ENCODE measurements at places on chromosomes 11 and 22.
A peak's percentile ranks its signal among the peaks of the same experiment; 100 is the strongest.

- no peak for DNase-seq
Measured at GRCh38 chr22:20904008-20904979, 12.9 kb upstream of the CRKL start.

DNA sequence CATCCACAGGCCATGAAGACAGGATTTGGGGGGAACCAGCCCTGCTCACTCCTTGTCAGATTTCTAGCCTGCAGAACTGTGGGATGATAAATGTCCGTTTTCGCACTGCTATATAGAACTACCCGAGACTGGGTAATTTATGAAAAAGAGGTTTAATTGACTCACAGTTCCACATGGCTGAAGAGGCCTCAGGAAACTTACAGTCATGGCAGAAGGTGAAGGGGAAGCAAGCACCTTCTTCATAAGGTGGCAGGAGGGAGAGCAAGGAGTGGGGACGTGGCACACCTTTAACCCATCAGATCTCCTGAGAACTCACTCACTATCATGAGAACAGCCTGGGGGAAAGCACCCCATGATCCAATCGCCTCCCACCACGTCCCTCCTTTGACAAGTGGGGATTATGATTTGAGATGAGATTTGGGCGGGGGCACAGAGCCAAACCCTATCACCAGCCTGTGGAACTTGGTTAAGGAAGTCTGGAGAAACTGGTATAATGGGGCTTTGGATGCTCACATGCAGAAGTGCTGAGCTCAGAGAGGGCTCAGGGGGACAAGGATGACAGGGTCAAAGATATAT, 50.7 kb downstream of the MYEOV start:
- DNase-seq: no peak

DNA sequence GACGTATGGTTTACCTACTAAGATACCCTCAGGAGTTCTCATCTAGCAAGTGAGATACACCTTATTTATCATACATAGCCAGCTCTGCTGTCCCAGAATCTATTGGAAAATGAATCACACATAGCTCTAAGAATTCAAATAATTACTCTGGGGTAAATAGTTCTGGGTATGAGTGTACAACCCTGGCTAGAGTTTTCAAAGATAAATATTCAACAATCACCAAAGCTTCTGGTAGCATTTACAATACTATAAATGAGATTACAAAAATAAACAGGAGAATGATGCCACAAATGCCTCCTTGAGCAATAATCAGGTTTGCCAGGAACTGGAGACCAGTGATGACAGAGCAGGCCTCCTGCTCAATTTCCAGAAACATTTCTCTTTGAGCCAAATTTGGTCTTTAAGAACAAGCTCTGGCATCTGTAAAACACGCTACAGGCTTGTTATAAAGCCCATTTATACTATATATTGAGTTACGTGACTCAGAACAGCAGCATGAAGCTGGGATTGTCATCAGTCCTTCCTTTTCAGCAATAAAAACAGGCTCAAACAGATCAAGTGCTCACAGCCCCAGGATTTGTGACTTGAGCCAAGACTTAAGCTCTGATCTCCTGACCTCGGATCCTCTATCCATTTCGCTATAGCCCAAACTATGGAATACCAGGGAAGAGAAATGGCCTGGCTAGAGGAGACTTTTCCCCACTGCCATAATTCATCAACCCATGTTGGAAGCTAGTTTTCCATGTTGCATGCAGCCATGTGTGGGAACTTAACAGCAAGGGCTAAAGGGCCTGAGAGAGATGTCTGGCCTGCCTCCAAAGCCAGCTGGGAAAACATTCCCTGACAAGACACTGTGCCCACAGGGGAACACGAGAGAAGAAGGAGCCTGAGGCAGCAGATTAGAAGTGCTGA, 19.7 kb downstream of the RAB30 start:
- DNase-seq: no peak

- DNase-seq: no peak
Measured at GRCh38 chr22:32842486-32842885, 41.0 kb downstream of the TIMP3 start.

DNA sequence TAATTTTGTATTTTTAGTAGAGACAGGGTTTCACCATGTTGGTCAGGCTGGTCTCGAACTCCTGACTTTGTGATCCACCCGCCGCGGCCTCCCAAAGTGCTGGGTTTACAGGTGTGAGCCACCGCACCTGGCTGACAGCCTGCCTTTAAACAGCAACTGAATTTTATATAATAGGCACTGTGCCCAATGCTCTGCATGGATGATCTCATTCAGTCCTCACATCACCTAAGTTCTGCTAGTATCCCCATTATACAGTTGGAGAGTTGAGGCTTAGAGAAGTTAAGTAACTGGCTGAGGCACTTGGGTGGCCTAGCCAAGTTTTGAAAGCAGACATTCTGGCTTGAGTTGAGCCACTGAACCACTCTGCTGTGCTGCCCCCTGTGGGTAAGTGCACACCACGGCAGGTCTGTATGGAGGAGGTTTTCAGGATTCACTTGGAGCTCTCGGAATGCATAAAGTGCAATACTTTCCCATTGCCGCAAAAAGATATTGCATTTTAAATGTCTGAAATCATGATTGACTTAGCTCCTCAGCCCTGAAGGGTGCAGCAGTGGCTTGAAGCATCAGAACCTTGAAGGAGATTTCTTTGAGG, 112.4 kb downstream of the LDLRAD3 start:
- DNase-seq: peak; percentile 60

DNA sequence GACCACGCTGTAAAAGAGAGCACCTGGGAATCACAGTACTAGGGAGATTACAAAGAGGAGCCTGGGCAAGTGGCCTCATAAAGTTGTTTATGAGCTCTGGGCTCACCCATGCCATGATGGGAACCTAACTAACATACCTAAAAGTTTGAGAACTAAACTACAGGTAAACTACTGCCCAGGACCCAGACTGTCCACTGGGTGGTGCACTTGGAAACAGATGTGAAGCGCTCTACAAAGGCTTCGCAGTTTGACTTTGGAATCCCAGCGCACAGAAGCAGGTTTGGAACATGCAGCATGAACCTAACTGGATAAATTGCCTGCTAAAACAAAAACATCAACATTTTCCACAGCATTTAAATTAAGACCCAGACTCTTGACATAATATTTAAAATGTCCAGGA, 418.6 kb downstream of the FAM181B start:
- peak; percentile 48 for DNase-seq

- DNase-seq: no peak
Measured at GRCh38 chr11:28963187-28963586, 855.0 kb downstream of the METTL15 start.

- no peak for DNase-seq
Measured at GRCh38 chr11:116933961-116934360, 96.5 kb upstream of the APOA1 start.

DNA sequence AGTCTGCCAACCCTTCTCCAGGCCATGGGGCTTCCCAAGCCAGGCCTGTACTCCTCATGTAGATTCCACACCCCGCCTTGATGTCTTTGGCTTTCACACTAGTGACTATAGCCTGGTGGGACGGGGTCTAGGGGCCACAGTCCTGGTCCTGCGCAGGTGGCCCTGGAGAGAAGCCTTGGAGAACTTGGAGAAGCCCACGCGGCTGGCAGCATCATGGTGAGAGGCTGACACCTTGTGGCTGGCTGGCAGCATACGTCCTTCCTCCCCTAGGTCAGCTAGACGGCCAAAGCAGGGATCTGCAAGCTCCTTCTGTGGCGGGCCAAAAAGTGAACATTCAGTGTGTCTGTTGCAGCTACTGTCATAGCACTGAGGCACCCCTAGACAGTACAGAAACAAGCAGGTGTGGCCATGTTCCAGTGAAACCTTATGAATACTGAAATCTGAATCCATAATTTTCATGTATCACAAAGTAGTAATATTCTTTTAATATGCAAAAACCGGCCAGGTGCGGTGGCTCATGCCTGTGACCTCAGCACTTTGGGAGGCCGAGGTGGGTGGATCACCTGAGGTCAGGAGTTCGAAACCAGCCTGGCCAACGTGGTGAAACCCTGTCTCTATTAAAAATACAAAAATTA, 42.0 kb downstream of the FAM83F start:
- DNase-seq: peak; percentile 63

DNA sequence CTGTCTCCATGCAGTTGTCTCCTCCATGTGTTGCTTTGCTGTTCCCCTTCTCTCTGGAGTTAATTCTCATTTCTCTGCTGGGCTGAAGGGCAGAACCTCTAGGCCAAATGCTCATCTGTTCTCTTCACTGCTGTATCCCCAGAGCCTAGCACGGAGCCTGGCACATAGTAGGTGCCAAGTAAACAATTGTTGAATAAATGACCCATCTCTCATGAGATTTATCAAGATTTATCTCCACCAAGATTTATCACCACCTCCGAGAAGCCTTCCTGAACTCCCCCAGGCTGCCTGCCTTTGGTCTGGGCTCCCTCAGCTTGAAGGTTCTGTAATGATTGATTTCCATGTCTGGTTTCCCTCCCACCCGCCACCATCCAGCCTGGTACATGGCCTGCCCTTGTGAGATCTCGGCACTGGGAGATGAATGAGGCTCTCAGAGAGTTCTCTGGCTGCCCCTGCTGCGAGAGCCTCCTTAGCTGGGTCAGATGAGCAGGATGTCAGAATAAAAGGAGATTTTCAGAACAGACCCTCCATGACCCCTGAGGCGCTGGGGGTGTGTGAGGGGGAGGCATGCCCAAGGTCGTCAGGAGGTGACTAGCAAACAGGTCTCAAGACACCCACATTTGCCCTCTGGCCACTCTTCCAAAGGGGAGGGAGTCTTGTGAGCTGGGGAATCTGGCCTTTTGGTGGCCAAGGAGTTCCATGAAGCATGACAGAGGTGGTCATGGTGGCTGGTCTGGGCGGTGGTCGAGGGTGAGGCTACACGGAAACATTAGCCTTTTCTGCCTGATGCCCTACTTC, 2.4 kb upstream of the GDPD5 start:
- DNase-seq: no peak

GRCh38 chr11:111795334-111795985, 29.3 kb upstream of the PPP2R1B start:
- DNase-seq: no peak

DNA sequence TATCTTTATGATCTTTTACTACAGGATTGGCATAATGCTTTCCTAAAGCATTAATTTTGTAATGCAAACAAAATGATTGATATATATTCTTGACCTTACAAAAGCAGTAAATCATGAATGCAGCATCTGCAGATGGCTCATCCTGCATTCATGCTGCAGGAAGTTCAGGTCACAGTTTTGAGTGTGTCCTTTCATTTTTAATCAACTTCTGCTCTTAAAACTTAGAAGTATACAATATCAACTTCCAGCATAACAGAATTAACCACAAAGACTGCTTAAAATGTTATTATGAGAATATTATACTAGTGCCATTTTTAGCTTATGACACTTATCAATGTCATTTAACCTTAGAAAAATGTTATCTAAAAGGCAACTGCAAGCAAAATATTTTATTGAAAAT, 54.0 kb downstream of the SLC36A4 start:
- DNase-seq: no peak

GRCh38 chr11:60944490-60945294, 7.3 kb downstream of the SLC15A3 start:
- no peak for DNase-seq

- DNase-seq: no peak
Measured at GRCh38 chr11:38256436-38256835, 1658.4 kb upstream of the RAG2 start.

- DNase-seq: no peak
Measured at GRCh38 chr11:13487661-13488030, 8.2 kb downstream of the PTH start.

GRCh38 chr11:85955531-85955930, 100.3 kb downstream of the CCDC83 start:
- no peak for DNase-seq

DNA sequence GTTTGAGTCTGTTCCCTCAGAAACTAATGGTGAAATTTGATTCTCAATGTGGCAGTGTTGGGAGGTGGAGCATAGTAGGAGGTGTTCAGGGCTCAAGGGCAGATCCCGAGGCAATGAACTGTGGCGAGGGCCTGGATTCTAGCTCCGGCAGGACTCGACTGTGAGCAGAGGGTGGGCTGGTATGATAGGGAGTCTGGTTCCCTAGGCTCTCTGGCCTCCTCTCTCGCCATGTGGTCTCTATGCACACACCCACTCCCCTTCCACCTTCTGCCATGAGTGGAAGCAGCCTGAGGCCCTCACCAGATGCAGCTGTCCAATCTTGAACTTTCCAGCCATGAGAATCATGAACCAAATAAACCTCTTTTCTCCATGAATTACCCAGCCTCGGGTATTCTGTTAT, 32.3 kb downstream of the ATP6V1E1 start:
- no peak for DNase-seq

- DNase-seq: no peak
Measured at GRCh38 chr11:125768336-125769046, 10.1 kb downstream of the PATE2 start.

DNA sequence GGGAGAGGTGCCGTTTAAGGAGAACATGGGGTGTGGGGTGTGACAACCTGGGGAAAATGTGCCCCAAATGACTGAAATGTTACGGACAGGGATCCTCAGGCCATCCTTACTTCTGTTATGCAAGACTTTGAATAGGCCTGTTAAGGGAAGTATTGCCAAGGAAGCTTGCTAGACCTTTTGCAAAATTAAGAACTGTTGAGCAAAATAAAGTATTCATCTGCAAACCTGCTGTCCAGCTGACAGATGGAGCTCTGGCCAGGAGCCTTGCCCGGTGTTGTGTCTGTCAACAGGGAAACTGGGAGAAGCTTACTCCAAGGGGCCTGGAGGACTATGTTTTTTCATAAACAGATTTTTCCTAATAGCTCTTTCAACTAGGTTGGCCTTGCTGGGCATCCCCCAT, 48.0 kb downstream of the FAT3 start:
- DNase-seq: no peak

DNA sequence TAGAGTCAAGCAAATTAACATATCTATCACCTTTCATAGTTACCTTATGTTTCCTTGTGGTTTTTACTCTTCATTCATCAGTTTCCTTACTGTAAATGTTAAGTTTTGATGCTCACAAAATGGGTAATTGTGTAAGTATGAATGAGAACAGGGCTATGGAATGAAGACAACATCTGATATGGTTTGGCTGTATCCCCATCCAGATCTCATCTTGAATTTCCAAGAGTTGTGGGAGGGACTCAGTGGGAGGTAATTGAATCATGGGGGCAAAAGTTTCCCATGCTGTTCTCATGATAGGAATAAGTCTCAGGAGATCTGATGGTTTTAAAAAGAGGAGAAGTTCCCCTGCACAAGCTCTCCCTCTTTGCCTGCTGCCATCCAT, 107.6 kb downstream of the CCDC34 start:
- DNase-seq: no peak

- peak; percentile 67 for DNase-seq
Measured at GRCh38 chr11:47538741-47539565, 14.0 kb downstream of the CELF1 start.

DNA sequence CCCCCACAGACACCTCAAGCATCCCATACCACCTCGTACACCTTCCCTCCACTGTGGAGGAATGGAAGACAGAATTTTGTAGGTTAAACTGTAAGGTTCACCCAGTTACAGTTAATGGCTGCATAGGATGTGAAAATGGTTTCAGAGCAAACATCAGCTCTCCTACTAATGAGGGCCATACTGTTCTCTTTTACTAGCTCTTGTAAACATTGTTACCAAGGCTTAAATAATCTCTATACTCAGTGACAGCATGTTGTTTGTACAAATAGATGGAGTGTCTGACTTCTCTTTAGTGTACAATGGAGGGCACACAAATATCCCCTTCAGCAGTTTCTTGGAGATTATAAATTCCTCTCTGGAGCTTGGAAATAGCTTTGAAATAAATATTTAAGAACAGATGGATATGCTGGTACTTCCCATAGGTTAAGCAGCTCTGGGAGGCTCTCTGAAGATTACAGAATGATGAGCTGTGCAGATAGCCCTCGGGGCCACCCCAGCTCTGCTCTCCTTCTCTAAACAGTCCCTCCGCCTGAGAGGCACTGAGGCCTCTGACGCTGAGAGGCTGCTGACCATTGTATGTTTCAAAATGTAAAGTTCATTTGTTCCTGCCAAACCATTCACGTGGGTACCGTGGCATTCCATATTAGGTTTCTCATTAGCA, 25.7 kb downstream of the TTC12 start:
- DNase-seq: no peak
